ENCODE measurements at places on chromosomes 13 and 19.

DNA sequence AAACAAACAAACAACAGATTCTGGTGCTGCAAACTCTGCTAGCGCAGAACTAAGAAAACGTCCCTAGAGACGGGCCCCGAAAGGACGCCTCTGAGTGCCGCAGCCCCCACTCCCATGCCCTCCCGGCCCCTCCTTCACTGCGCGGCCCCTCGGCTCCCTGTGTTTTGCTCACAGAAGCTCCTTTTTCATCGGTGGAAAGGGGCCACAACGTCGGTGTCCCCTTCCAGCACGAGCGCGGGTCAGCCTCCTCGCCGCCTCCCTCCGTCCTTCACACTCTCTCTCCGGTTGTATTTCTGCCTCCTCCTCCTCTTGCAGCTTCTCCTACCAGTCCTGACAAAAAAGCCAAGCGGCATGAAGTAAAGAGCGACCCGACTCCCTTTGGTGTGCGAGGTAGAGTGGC is 14.8 kb upstream of the F7 start:
- DNase-seq: no peak

DNA sequence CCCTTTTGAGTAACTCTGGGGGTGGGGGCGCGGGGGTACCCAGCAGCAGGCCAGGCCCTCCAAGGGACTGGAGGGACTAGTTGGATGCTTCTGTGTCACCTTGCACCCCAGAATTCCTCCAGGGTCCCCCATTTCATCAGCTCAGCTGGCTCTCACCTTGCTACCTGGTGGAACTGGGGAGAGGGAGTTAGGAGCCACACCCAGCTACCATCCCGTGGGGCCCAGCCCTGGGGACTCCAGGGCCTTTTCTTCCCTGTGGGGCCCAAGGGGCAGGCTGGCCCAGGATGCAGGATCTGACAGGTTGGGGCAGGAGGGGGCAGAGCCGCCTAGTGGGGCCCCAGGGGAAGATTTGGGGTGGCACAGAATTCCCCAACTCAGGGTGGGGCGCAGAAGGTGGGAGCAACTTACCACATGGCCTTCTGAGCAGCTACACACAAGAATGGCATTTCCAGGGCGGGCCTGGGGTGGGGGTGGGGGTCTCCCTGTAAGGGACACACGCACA is 32.8 kb upstream of the NANOS3 start:
- no peak for DNase-seq

DNA sequence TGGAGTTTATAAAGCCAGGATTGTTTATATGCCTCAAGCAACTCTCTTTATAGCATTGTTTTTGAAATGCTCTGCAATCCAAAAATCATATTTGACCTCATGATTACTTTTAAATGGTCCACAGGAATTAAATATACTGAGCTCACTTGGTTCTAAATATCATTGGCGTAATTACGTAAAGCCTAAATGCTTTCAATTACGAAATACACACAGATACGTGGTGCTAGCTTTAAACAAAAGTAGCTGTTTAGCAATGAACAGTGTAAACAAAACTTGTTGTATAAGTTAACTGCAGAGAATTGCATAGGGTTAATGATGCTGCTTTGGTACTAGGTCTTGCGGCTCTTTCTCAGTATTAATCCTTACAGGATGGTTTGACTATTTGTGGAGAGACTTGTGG is 346.6 kb downstream of the COG6 start:
- no peak for DNase-seq

DNA sequence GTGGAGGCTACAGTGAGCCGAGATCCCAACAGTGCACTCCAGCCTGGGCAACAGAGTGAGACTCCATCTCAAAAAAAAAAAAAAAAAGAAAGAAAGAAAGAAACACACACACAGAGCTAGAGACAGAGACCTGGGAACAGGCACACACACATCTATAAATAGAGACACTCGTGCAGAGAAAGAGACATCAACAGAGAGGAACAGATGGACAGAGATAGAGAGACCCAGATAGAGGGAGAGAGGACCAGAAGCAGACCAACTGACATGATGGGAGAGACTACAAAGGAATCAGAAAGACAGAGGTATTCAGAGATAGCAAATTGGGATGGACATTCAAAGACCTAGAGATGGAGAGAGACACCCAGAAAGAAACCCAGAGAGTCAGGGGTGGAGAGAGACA is 2.1 kb upstream of the CA11 start:
- DNase-seq: no peak

- DNase-seq: no peak
Observed at GRCh38 chr19:13404236-13404635, 102.0 kb downstream of the CACNA1A start.

GRCh38 chr13:78228940-78229339 is 310.3 kb upstream of the EDNRB start:
- no peak for DNase-seq

GRCh38 chr19:5059213-5059574 is 90.3 kb downstream of the KDM4B start:
- no peak for DNase-seq

- DNase-seq: peak; percentile 95
Observed at GRCh38 chr19:52397310-52398080, at the start of gene ZNF528. Gene ZNF528, plus strand, starts transcription at chr19:52397849. Its CDS starts 4,165 bp downstream, at chr19:52402014.

DNA sequence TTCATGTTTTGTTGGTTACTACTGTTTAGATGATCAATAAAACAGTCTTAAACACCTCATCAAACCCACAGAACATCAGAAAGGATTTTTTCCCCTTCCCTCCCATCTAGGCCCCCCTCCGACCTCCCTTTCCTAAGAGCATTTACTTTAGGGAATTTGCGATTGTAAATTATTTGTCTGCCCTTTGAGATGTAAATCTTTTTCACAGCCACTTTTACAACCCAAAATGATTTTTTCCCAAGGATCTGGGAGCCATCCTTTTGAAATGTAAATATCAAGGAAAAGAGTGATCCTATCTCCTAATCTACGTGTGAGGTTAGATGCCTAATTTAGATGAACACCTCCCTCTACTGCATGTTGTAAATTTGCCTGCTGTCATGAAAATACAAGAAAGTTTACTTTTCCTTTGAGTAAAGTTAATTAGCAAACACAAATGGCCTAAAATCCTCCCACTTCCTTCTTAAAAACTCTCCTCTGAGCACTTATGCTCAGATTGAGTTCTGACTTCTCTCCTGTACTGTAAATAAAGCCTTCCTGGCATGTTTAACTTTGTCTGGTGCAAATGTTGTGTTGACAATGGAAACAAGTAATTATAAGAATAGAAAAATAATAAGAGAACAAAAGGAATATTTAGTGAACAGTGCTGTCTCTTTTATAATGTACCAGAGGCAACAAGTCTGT is 1646.9 kb upstream of the SPRY2 start:
- DNase-seq: no peak

DNA sequence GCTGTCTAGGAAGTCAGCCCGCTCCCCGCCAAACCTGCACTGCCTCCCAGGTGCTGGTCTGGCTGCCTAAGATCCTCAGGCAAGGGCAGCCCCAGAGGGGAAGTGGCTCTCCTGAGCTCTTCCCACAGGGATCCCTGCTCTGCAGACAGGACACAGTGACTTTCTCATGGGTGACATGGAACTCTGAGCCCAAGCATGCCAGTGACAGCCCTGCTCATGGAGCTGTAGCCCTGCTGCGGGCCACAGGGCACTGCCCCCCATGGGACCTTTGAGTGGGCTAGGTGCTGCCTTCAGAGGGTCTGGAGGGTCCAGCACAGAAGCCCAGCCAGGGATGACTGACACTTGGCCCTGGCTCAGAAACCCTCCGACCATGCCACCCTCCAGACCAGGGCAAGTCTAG is 109.1 kb downstream of the TUBA3C start:
- DNase-seq: no peak

DNA sequence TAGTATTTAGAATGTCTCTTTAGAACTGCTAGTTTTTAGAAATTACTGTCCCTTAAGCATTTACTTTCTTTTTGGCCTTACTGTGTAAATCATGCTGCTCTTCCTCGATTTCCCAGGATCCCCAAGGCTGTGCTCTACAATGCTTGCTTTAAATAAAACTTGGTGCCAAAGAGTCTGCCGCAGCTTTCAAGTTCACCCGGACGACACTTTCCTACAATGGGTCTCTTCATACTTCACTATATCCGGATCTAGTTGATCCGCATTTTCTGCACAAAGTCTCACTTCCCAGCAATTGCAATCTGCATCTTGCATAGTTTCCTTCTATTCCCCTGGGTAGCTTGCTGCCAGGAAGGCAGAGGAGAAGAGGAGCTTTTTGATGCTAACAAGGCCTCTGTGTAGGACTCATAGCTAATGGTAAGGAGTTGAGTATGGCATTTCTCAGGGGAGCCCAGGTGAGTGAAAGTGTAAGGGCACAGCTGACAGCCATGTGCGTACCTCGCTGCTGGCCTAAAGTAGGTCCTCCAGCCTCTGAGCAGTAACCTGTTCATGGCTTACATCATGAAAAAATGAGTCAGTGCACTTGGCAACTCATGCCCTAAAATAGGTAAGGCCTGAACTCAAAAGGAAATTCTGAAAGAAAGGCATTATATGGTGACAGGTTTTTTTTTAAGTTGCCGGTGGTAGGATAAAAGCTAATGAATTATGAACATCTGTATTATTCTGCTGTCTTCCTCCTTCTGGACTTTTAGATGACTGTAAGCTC is 101.6 kb downstream of the ENOX1 start:
- DNase-seq: no peak

GRCh38 chr13:95226476-95226875 is 74.8 kb downstream of the ABCC4 start:
- DNase-seq: no peak

- DNase-seq: no peak
Observed at GRCh38 chr13:93080587-93080986, 146.0 kb upstream of the GPC6 start.

GRCh38 chr19:10193790-10194499 is 808 bp downstream of the DNMT1 start:
- DNase-seq: peak; percentile 17

DNA sequence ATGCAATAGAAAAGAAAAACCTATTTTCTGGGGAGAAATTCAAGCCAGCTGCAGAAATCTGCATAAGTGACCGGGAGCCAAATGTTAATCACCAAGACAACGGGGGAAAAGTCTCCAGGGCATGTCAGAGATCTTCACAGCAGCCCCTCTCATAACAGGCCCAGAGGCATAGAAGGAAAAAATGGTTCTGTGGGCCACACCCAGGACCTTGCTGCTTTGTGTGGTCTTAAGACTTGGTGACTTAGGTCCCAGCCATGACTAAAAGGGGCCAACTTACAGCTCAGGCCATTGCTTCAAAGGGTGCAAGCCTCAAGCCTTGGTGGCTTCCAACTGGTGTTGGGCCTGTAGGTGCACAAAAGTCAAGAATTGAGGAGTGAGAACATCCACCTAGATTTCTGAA is 2847.6 kb upstream of the PCDH20 start:
- DNase-seq: no peak

GRCh38 chr19:24086974-24087595 is at the start of gene ZNF254:
Gene ZNF254, plus strand, starts transcription at chr19:24087187. Its CDS starts 121 bp downstream, at chr19:24087308.
- DNase-seq: peak; percentile 98

DNA sequence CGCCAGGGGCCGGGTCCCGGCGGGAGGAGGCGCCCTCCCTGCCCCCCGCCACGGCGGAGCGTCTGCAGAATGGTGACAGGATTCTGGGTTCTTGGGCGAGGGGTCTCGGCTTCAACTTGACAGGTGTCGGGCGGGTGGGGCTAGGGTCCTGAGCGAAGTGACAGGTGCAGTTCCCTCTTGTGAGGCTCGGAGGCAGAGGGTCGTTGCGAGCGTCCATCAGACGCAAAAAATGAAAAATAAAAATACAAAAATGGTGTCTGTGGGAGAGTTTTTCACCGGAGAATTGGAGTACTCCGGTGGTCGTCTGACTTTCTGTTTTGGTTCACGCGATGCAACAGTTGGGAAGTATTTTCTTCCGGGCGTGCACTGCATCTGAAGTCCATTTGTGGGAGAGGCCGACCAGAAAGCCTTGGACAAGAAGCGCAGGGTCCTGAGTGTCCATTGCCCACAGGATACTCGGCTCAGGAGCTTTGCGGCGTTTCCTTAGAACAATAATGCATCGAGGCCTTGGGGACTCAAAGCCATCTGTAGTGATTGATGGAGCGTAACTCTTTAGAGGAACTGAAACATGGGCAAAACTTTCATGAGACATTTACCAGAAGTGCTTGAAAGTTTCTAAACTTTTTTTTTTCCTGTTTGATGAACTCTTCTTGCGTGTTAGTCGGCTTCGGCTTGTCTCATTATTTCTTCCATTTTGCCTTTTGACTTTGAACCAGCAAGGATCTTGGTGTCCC is 759 bp downstream of the RB1 start:
- DNase-seq: peak; percentile 84

- no peak for DNase-seq
Observed at GRCh38 chr19:57656346-57656745, 12.4 kb upstream of the ZSCAN4 start.

GRCh38 chr19:45960595-45961235 is 12.9 kb downstream of the NOVA2 start:
- DNase-seq: no peak

GRCh38 chr19:29866011-29866410 is 54.2 kb downstream of the CCNE1 start:
- no peak for DNase-seq

GRCh38 chr13:23754506-23754905 is 134.7 kb downstream of the MIPEP start:
- DNase-seq: no peak

GRCh38 chr19:13212759-13213330 is 62.6 kb downstream of the IER2 start:
- DNase-seq: peak; percentile 74

DNA sequence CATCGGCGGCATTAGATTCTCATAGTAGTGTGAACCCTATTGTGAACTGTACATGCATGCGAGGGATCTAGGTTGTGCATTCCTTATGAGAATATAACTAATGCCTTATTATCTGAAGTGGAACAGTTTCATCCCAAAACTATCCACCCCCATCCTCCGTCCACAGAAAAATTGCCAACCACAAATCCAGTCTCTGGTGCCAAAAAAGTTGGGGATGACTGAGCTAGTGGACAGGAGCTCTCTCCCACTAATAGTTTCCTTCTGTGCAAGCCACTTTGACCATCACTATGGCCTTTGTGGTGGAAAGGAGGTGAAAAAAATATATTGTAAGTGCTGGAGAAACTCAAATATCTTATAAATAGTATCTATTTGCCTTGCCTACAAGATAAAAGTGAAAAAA is 857.8 kb downstream of the DIAPH3 start:
- DNase-seq: no peak

- peak; percentile 84 for DNase-seq
Observed at GRCh38 chr19:44925114-44925891, 10.9 kb downstream of the APOC1 start.

DNA sequence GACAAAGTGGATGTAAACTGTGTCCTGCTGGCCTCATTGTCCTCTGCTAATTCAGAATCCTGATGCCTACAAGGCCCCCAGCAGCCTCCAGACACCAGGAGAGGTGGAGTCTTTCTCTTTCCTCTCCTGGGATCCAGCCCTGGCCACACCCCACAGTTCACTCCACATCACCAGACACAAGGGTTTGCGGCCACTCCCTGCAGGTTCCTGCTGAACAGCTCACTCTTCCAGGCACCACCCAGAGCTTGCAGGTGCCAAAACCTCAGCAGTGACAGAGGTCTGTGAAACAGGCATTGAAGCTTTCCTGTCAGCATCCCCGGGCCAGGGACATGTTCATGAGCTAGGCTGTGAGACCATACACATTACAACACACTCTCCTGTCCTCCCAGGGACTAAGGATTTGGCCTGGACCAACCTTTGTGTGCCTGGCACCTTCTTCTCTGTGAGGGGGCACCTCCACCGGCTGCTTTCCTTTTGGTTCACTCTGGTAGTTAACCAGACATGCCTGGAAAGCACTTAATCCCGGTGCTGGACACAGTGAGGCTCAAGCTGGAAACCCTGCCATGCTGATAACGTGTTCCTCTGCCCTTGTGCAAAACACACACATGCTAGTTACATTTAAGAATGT is 11.1 kb upstream of the ATP12A start:
- DNase-seq: no peak
